Right atrium auricular region (tissue), 2 donors: ENCODE measurements at places on chromosomes 2 and 18.
A peak's percentile ranks its signal among the peaks of the same experiment; 100 is the strongest.

GRCh38 chr2:224938651-224939182 is 103.6 kb downstream of the DOCK10 start:
- H3K36me3 ChIP-seq = no peaks in the 10 kb centered on the region
- H3K4me1 ChIP-seq = no peaks in the 10 kb centered on the region
- DNase-seq = no peak
- no peak overlapping the region for H3K4me3 ChIP-seq
- no peak overlapping the region for H3K27ac ChIP-seq

GRCh38 chr2:2846332-2847208 is 515.5 kb upstream of the MYT1L start:
- no peak overlapping the region for H3K4me3 ChIP-seq
- H3K27ac ChIP-seq = peak overlapping the region; percentile 66
- H3K36me3 ChIP-seq = no peaks in the 10 kb centered on the region

DNA sequence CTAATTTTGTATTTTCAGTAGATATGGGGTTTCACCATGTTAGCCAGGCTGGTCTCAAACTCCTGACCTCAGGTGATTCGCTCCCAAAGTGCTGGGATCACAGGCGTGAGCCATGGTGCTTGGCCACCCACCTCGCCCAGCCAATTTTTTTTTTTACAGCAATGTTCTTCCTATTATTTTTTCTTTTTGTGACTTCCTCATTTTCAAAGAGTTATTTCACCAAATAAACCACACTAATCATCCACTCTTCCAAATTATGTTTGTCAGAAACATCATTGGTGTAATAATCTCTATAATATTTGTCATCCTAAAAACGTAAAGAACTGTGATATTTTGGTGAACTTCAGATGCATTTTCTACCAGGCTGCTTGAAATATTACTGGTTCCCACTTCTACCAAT is 16.3 kb upstream of the PDCL3 start:
- no peak for DNase-seq
- H3K4me1 ChIP-seq = no peaks in the 10 kb centered on the region
- no peaks in the 10 kb centered on the region for H3K27me3 ChIP-seq
- no peaks in the 10 kb centered on the region for H3K36me3 ChIP-seq
- no peak overlapping the region for H3K27ac ChIP-seq

- H3K36me3 ChIP-seq = no peaks in the 10 kb centered on the region
- no peak overlapping the region for H3K4me3 ChIP-seq
- no peak overlapping the region for H3K27ac ChIP-seq
Observed at GRCh38 chr2:72863046-72863445, 24.2 kb upstream of the SPR start.

DNA sequence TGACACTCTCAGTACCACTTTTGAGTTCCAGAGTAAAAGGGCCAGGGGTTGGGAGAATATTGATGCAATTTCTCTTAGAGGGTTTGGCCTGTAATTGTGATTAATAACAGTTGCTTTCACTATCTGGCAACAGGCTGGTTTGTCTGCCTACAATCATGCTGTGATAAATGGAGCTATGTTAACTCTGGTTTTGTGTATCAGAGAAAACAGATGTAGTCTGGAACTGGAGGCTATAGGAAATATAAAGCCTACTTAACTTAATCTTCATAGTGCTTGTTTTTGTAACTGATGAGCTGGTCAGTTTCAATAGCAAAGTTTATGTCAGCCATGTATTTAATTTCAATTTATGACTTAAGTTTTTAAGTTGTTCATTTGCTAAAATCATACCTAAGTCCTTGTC is 138.0 kb downstream of the AGPS start:
- H3K27me3 ChIP-seq = no peaks in the 10 kb centered on the region
- no peak overlapping the region for H3K27ac ChIP-seq
- no peaks in the 10 kb centered on the region for H3K36me3 ChIP-seq
- DNase-seq = no peak
- no peaks in the 10 kb centered on the region for H3K4me1 ChIP-seq
- H3K4me3 ChIP-seq = no peak overlapping the region

- no peak overlapping the region for H3K27ac ChIP-seq
- no peak for DNase-seq
- no peaks in the 10 kb centered on the region for H3K4me1 ChIP-seq
- H3K36me3 ChIP-seq = no peaks in the 10 kb centered on the region
- no peaks in the 10 kb centered on the region for H3K27me3 ChIP-seq
Observed at GRCh38 chr2:17076533-17076932, 410.9 kb upstream of the CYRIA start.

- no peaks in the 10 kb centered on the region for H3K27me3 ChIP-seq
- no peaks in the 10 kb centered on the region for H3K36me3 ChIP-seq
- no peak overlapping the region for H3K27ac ChIP-seq
- H3K4me1 ChIP-seq = peaks cover 16% of the 10 kb centered on the region
Observed at GRCh38 chr18:45741056-45741455, 17.1 kb downstream of the SLC14A1 start.

DNA sequence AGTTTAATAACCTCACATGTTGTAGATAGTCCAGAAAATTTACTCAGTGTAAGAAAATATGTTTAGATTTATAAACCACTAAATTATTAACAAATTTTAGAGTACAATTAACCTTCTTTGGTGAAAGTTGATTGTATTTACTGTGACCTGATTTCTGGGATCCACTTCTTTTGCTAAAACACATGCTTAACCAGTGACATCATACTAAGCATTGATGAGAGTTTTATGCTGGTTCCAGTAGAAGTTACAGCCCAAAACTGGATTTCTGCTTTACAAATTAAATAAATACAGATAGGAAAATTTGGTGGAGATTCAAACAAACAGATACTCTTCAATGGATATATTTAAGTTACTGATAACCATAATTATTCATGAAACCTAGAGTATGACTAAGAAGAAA is 40.9 kb downstream of the RBBP8 start:
- H3K4me1 ChIP-seq = no peaks in the 10 kb centered on the region
- H3K36me3 ChIP-seq = no peaks in the 10 kb centered on the region
- no peak overlapping the region for H3K4me3 ChIP-seq
- no peak overlapping the region for H3K27ac ChIP-seq
- H3K27me3 ChIP-seq = no peaks in the 10 kb centered on the region
- no peak for DNase-seq

DNA sequence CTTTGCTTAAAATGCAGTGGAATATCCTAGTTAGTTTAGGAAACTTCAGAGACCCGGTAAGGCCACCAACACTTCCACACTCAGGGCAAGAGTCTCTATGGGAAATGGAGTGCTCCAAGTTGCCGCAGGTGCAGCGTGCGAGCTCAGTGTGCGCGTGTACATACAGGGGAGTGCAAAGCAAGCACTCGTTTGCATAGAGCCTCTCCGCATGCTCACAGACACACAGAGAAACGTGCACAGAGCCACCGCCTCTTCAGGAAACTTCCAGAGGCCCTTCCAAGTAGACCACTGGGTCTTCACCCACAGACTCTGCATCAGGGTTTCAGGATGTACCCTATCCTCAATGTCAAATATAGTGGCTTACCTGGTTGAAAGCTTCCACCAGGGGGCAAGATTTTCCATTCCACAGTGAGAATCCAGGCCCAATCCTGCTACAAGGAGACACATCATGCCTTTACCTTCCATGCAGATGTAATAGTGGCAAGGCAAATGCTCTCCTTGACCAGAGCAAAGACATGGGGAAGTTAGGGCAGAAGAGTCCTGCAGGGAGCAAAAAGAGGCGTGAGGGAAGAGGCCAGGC is 513.0 kb upstream of the MYT1L start:
- H3K4me1 ChIP-seq = peaks cover 18% of the 10 kb centered on the region
- no peaks in the 10 kb centered on the region for H3K27me3 ChIP-seq
- no peak overlapping the region for H3K27ac ChIP-seq
- H3K4me3 ChIP-seq = no peak overlapping the region
- no peak for DNase-seq

DNA sequence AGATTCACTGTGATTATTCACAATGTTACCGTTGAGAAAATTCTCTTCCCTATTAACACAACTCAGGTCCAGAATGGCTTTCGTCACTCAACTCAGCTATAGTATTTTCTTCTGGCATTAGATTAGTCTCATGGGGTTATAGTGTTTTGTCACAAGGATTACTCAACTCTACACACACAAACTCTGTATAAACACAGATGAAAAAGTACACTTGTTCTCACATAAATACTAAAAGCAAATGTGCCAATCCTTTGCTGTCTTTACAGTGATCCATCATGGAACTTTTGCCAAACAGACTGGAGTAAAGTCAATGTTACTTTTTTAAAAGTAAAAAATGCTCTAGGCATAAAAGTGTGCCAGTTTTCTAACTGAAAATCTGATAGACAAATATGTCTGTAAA is 267.6 kb downstream of the RBM43 start:
- no peaks in the 10 kb centered on the region for H3K27me3 ChIP-seq
- DNase-seq = no peak
- no peak overlapping the region for H3K4me3 ChIP-seq
- H3K36me3 ChIP-seq = no peaks in the 10 kb centered on the region
